Inflammatory macrophage treated with lipopolysaccharide for 4 hours (primary cell): ENCODE measurements at places on chromosomes 6 and 20.

DNA sequence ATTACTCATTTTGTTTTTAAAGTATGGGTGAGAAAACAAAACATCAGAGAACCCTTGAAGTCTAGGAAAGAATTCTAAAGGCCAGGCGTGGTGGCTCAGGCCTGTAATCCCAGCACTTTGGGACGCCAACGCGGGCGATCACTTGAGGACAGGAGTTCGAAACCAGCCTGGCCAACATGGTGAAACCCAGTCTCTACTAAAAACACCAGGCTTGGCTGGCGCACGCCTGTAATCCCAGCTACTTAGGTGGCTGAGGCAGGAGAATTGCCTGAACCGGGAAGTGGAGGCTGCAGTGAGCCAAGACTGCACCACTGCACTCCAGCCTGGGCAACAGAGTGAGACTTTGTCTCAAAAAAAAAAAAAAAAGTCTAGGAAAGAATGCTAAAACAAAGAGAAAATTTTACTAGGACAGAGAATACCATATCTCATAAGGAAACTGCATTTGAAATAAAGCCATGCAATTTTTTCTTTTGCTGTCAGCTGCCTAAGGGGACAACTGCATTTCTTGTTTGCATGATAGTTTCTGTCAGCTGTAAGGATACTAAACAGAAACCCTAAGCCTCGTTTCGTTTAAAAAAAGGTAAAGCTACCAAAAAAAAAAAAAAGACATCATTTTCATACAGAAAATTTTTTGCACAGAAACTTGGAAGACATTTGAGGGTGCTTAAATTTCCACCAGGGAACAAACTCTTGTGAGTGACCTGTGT lies 32.1 kb downstream of the SMLR1 start:
- DNase-seq: no peak

DNA sequence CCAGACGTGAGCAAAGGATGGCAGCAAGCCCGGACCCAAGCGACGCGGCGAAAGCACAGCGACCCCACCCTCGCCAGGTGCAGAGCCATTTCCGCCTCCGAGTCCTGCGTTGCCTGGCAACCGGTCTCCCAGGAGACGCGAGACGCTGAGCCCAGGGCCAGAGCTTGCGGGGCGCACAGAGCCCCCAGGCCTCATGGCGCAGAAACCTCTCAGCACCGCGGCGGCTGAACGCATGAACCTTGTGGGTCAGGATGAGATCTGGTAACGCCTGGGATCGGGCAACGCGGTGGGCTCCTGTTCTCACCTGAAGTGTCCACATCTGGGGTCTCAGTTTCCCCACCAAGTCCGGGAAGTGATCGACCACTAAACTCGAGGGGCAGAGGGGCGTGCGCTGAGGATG lies 77.7 kb downstream of the ANKRD60 start:
- DNase-seq: no peak

GRCh38 chr6:85396159-85396808 lies 53.6 kb upstream of the NT5E start:
- no peak for DNase-seq

DNA sequence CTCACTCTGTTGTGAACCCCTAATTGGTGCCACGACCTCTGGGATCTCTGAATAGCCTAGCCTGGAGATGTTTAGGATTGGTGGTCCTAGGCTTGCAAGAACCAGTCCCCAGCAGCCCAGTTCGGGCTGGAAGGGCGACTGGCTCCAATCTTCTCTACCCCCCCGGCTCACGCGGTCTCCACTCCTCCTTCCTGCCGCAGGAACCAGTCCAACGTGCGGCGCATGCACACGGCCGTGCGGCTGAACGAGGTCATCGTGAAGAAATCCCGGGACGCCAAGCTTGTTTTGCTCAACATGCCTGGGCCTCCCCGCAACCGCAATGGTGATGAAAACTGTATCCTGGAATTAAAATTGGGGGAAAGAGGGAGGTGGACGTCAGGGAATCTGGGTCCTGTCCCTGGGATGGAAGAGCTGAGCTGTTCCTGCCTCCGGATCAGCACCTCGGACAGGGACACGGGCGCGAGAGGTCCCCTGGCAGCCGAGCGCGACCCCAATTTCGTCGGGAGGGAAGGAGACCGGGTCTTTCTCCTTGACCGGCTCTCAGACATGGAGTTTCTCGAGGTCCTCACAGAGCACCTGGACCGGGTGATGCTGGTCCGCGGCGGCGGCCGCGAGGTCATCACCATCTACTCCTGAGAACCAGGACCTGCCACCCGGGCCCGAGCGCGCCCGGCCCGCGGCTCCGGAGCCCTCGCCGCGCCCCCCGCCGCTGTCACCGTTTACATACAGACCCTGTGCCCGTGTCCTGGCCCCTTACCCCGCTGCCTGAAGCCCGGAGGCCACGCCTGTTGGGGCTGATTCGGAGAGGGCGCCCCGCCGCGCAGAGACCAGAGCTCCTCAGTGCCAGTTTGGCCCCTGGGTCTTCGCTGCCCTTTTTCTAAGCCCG lies 28.2 kb downstream of the SLC12A5 start:
- peak; percentile 18 for DNase-seq

- DNase-seq: peak; percentile 53
Observed at GRCh38 chr6:117684749-117685148, 9.5 kb downstream of the NUS1 start.

- DNase-seq: no peak
Observed at GRCh38 chr20:1264727-1265126, 1.4 kb upstream of the SNPH start.

DNA sequence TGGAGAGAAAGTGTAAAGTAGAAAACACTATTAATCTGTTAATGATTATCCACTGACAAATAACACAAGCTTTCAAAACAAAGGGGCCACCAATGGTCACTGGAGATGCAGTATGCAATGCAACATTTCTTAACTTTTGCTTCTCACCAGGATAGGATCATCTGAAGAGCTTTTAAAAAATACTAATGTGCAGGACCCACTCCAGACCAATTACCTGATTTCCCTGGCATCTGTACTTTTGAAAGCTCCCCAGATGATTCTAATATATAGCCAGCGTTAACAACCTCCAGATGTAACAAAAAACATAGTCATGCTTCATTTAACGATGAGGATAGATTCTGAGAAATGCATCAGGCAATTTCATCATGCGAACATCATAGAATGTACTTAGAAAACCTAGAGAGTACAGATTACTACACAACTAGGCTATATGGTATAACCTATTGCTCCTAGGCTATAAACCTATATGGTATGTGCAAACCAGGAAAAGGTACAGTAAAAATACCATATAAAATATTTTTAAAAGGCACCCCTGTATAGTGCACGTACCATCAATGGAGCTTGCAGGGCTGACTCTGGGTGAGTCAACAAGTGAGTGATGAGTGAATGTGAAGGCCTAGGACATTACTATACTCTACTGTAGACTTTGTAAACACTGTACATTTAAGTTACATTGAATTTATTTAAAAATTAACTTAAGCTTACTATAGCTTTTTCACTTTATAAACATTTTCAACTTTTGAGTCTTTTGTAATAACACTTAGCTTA lies 69.2 kb downstream of the ATG5 start:
- DNase-seq: no peak

GRCh38 chr6:52475307-52475706 lies 55.2 kb downstream of the EFHC1 start:
- no peak for DNase-seq

GRCh38 chr6:147392917-147393625 lies 115.4 kb upstream of the SAMD5 start:
- DNase-seq: no peak

DNA sequence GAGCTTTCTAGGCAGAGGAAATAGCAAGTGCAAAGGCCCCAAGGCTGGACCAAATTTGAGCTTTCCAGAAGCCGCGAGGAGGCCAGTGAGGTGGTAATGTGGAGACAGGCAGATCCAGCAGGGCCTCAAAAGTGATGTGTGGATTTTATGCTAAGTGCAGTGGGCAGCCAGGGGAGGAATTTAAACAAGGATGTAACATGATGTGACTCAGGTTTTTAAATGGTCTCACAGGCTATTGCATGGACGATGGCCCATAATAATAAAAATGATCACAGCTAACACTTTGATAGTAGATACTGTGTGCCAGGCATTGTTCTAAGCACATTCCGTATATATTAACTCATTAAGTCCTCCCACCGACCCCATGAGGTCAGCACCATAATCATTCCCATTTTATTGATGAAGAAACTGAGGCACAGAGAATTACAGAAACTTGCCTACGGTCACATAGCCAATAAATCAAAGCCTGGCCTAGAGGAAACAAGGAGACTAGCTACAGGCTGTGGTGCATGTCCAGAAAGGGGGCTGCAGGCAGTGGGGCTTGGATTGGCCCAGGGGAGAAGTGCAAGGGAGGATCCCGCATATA lies 18.0 kb upstream of the PREX1 start:
- DNase-seq: no peak

- no peak for DNase-seq
Observed at GRCh38 chr6:149142924-149143429, 174.5 kb upstream of the TAB2 start.

- no peak for DNase-seq
Observed at GRCh38 chr20:52937591-52938100, 34.5 kb upstream of the TSHZ2 start.

GRCh38 chr6:25788305-25788922 lies 33.9 kb downstream of the SLC17A4 start:
- DNase-seq: peak; percentile 39

DNA sequence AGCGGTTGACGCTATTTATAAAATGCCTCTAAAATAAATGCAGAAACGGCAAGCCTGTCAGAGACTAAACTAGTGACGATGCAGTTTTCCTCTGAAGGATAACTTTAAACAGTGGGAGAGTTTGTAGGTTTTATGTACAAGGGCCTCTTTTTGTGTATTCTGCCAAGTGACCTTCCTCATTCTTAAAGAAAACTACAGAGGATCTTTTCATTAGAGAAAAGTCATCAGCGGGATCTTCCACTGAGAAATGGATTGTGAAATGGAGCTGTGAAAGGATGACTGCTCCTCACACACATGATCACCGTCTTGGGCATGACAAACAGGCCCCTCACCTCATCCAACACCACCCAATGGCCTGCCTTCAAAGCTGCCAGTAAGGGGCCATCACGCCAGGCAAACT lies 89.0 kb upstream of the LYRM2 start:
- DNase-seq: no peak

- DNase-seq: no peak
Observed at GRCh38 chr6:139536751-139537617, 162.5 kb upstream of the CITED2 start.

DNA sequence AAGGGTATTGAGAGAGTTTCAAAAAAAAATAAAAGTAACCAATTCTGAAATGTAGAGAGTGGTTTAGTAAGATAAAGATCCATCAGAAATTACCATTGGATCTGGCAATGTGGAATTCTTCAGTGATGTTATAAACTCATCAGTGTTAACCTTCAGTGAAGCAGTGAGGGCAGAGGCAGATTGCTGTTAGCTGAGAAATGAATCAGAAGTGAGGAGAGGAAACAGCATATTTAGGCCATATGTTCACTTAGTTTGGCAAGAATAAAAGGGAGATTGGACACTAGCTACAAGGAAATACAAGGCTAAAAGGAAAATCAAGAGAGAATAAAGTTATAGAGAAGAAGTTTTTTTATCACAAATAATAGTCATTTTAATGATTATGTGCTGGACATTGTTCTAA lies 9.6 kb downstream of the KCNQ5 start:
- no peak for DNase-seq

GRCh38 chr6:158322724-158323560 lies 10.7 kb downstream of the TULP4 start:
- DNase-seq: peak; percentile 23

DNA sequence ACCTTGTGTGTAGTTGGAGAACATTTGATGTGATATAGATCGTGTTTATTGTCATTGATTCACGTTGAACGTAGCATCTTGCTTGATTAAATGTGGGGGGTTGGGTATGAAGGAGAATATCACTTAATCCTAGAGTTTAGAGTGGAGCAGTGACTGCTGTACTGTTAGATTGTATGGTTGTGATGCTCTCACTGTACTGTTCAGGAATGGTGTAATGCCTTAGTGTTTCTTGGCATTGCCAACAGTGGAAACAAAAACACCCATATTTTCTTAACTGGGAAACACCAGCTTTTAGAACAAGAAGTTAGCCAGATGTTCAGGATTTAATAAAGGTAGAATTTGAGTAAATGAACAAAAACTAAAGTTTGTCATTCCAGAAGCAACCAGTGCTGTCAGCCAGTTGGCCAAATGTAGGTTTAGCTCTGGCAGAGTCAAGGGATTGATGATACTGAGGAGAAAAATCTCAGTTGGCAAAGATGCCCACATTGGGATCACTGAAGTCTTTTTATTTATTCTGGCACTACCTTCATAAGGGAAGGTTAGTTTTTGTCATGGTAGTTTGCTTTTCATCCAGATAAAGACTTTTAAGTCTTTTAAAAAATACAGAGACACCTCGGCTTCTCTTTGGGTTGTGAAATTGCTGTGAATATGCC lies 129.9 kb downstream of the JARID2 start:
- no peak for DNase-seq

GRCh38 chr6:3959385-3959784 lies 110.2 kb downstream of the FAM50B start:
- no peak for DNase-seq

DNA sequence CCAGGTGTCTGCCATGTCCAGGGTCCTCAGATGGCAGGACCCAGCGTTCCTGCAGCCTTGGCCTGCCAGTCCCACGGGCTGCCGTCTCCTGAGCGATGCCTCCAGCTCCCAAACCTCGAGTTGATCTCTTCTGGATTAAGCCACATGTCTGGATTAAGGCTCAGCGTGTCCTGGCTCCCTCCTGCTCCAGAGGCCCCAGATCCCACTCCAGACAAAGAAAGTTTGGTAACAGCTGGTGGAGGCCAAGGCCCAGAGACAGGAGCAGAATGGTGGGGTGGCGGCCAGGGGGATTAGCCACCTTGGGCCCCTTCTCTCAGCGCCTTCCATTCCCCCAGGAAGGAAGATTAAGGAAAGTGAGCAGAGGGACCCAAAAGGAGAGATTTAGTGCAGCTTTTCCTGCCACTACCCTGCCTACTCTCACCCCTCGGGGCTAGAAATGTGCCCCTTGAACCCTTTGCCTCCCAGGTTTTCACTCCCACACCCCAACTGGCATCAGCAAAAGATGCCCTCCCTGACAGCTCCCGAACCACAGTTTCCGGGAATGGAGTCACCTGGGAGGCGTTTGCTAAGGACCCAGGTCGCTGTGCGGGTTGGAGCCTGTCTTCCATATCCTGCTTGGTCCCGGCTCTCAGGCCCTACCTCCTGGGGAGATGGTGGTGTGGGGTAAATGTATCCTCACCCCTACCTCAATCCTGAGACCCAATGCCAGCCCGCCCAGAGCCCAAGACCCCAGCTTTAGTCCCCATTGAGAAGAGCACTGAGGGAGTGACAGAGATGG lies 6.9 kb downstream of the SPDEF start:
- DNase-seq: no peak

- no peak for DNase-seq
Observed at GRCh38 chr6:39577446-39578165, 147.6 kb downstream of the KIF6 start.

DNA sequence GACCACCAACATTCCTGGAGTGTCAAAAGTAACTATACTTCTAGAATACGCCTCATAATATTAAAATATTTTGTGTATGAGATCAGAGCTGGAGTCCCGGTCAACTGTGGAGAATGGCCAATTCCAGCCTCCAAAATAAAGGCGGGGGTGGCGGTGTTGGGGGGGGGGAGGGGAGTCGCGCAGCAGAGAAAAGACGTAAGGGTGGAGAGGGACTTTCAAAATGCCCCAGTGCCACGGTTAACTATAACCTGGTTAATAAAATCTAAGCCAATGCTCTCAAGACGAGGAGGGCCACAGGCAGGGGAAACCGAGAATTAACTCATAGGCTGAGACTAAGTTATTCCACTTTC lies 1.3 kb downstream of the NUP153 start:
- peak; percentile 36 for DNase-seq

GRCh38 chr6:107202876-107203468 lies 87.7 kb upstream of the BEND3 start:
- no peak for DNase-seq
